ENCODE measurements at places on chromosomes 2 and 18. TPM values are rescaled to one million over a fixed set of nuclear protein-coding genes. Genes with fewer than 3 reads are reported as not detected.
A peak's percentile ranks its signal among the peaks of the same experiment; 100 is the strongest.

- DNase-seq = no peak
- no peak overlapping the region for H3K27ac ChIP-seq
- H3K4me1 ChIP-seq = no peaks in the 10 kb centered on the region
- no peaks in the 10 kb centered on the region for H3K27me3 ChIP-seq
- no peak overlapping the region for H3K4me3 ChIP-seq
- H3K36me3 ChIP-seq = no peaks in the 10 kb centered on the region
Measured at GRCh38 chr2:152064001-152064400, 34.8 kb downstream of the CACNB4 start.

DNA sequence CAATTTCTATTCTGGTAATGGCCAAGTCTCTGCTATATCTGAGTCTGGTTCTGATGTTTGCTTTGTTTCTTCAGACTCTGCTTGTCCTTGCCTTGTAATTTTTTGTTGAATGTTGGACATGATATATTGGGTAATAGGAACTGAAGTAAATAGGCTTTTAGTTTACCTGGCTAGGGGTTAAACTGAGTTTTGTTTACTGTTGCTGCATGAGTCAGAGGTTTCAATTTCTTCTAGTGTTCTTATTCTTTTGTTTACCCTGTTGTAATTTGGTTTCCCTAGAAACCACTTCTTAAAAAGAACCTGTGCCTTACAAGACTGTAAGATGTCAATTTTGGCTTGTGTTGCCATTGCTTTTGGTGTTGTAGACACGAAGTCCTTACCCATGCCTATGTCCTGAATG lies 285.0 kb upstream of the KCNH7 start:
- no peak for DNase-seq
- no peaks in the 10 kb centered on the region for H3K4me1 ChIP-seq
- no peaks in the 10 kb centered on the region for H3K36me3 ChIP-seq
- no peak overlapping the region for H3K27ac ChIP-seq
- peaks cover 26% of the 10 kb centered on the region for H3K27me3 ChIP-seq

DNA sequence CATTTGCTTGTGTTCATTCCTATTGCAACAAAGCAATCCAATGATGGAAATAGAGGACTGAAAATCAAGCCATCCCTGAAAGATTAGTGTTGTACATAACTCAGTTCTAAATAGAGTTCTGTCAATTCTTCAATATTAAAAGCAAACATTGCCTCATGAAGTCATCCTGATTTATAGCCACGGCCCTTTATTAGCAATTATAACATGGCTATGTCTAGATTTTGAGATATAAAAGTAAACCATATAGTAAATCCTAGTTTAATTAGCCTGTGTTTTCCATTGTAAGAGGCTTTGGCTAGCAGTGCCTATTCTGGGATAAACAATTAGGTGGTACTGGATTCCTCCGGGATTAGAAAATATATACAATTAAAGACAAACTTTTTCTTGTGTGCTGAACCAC lies 33.2 kb upstream of the VIT start:
- H3K4me1 ChIP-seq = no peaks in the 10 kb centered on the region
- H3K27me3 ChIP-seq = no peaks in the 10 kb centered on the region
- DNase-seq = no peak
- H3K36me3 ChIP-seq = no peaks in the 10 kb centered on the region

- no peak overlapping the region for H3K4me3 ChIP-seq
- H3K27me3 ChIP-seq = no peaks in the 10 kb centered on the region
- no peak for DNase-seq
- H3K27ac ChIP-seq = no peak overlapping the region
Measured at GRCh38 chr2:187134306-187134705, 285.3 kb upstream of the ZSWIM2 start.

GRCh38 chr2:23293731-23294130 lies 91.2 kb upstream of the KLHL29 start:
- no peak overlapping the region for H3K4me3 ChIP-seq
- no peaks in the 10 kb centered on the region for H3K4me1 ChIP-seq
- peaks cover 47% of the 10 kb centered on the region for H3K27me3 ChIP-seq

GRCh38 chr2:32011485-32011960 lies 715 bp upstream of the MEMO1 start:
- peak overlapping the region; percentile 53 for H3K4me3 ChIP-seq
- no peaks in the 10 kb centered on the region for H3K36me3 ChIP-seq
- no peak for DNase-seq
- H3K27me3 ChIP-seq = no peaks in the 10 kb centered on the region

Gene TMEM37
- 2.3 TPM for total RNA-seq

Gene CCDC74B
- 3.2 TPM for total RNA-seq

- no peaks in the 10 kb centered on the region for H3K4me1 ChIP-seq
- DNase-seq = no peak
- no peak overlapping the region for H3K27ac ChIP-seq
- no peak overlapping the region for H3K4me3 ChIP-seq
- H3K27me3 ChIP-seq = peaks cover 13% of the 10 kb centered on the region
Measured at GRCh38 chr2:197993830-197994229, 189.4 kb downstream of the PLCL1 start.

DNA sequence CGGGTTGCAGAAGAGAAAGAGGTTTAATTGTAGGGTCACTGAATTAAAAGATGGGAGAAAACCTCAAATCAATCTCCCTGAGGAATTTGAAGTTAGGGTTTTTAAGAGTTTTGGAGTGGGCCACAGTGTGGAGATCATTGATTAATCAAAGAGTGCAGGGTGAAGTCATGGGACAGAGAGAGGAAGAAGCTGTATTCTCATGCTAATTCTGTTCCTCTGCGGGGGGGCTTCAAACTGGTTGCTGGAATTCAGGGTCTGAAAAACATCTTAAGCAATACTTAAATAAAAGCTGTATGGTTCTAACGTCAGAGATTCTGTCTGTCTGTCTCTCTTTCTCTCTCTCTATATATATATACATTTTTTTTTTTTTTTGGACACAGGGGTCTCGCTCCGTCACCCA lies 169.8 kb upstream of the SPATS2L start:
- H3K4me1 ChIP-seq = no peaks in the 10 kb centered on the region
- no peak overlapping the region for H3K27ac ChIP-seq
- no peak for DNase-seq
- H3K36me3 ChIP-seq = no peaks in the 10 kb centered on the region
- H3K27me3 ChIP-seq = no peaks in the 10 kb centered on the region

DNA sequence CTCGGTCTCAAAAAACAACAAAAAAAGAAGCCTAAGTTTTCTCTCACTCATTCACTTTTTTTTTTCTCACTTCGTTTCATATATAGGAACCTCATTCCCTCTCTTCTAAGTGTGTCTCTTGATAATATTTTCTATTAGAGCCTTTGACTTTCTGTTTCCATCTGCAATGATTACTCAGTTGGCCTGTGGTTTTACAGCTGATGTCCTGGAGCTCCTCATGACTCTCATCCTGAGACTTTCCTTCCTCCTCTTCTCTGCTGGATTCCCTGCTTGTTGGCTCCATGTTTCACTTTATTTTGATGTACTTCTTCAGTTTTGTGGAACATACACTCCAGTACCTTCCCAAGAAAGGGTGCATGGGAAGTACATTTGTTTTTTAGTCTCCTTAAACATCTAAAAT lies 154.2 kb upstream of the GATA6 start:
- H3K36me3 ChIP-seq = no peaks in the 10 kb centered on the region
- H3K4me3 ChIP-seq = no peak overlapping the region
- no peaks in the 10 kb centered on the region for H3K27me3 ChIP-seq
- H3K27ac ChIP-seq = no peak overlapping the region

Gene SERPINB2
- not detected for total RNA-seq

GRCh38 chr2:69224512-69224837 lies 162.6 kb downstream of the GFPT1 start:
- H3K4me3 ChIP-seq = no peak overlapping the region
- H3K36me3 ChIP-seq = no peaks in the 10 kb centered on the region
- H3K27me3 ChIP-seq = no peaks in the 10 kb centered on the region
- H3K4me1 ChIP-seq = no peaks in the 10 kb centered on the region

DNA sequence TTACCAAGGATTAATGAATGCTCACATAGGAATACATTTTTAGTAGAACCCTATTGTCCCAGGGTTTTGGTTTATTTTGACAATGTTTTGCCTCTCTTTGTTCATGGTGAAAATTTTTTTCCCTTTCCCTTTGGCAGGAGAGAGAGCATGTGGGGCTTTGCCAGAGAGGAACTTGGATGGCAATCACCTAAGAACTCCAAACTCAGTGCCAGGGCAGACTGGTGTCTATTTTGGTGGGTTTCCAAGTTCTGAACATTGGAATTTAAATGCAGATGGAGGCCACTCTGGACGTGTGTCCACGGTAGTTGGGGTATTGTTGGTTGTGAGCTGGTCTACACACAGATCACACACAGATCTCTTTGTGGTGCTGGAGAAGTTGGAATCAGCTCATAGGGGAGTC lies 2091.1 kb upstream of the PIK3C3 start:
- no peaks in the 10 kb centered on the region for H3K36me3 ChIP-seq
- H3K27ac ChIP-seq = no peak overlapping the region
- no peak overlapping the region for H3K4me3 ChIP-seq
- H3K27me3 ChIP-seq = no peaks in the 10 kb centered on the region
- no peaks in the 10 kb centered on the region for H3K4me1 ChIP-seq

DNA sequence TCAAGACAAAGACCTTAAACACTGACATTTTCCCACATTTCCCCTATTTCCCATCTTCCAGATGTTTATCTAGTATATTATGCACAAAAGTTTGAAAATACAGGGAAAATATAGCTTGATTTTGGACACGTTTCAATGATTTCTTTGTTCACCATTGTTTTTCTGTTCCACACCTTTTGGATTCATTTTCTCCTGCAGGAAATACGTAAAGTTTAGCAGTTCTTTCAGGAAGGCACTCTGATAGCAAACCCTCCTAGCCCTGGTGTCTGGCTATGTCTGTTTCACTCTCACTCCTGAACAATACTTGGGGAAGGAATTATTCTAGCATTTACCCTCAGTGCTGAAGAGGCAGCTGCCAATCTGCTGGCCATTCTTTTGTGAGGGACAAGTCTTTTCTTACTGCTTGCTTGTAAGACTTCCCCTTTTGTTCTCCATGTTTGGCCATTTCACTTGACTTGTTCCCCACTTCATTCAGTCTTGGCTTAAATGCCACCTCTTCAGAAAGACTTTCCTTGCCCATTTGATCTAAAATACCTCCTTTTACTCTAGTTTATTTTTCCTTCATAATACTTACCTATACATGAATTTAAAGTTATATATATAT lies 195.4 kb downstream of the RNF152 start:
- no peaks in the 10 kb centered on the region for H3K4me1 ChIP-seq
- no peak overlapping the region for H3K4me3 ChIP-seq
- no peak overlapping the region for H3K27ac ChIP-seq
- H3K36me3 ChIP-seq = no peaks in the 10 kb centered on the region

DNA sequence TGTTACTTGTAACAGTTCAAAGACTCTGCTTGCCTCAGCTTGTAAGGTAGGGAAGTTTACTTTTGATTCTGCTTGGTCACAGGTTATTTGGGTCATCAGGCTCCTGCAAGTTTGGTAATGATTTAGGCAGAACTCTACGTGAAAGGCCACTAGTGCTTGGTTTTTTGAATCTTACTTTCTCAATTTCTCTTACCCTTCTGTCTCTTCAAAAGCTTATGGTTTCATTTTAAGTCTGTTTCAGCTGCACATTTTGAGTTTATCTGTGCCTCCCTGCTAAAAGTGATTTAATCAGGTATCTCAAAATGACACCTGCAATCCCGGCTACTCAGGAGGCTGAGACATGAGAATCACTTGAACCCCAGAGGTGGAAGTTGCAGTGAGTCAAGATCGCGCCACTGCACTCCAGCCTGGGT lies 26.3 kb upstream of the MOCOS start:
- no peak overlapping the region for H3K4me3 ChIP-seq
- no peaks in the 10 kb centered on the region for H3K27me3 ChIP-seq
- no peaks in the 10 kb centered on the region for H3K4me1 ChIP-seq

Gene KCNG2
- not detected for total RNA-seq

DNA sequence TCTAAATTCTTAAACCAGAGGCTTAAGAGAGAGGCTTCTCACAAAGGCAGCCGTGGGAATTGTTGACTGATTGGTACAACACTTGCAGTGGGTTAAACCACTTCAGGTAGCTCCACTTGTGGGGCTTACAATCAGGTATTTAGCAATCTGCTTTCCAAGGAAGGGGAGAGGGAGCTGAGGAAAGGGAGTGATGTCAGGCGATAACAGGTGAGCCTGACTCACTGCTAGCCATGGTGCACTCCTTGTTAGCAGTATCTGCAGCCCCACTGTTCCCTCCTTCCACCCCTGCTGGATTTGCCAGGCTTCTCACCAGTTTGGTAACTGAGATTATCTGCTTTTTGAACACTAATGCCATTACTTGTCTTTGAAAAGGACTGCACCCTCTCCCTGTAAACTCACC lies 1056.7 kb upstream of the FANCL start:
- no peak overlapping the region for H3K4me3 ChIP-seq
- H3K36me3 ChIP-seq = no peaks in the 10 kb centered on the region
- no peak overlapping the region for H3K27ac ChIP-seq
- no peak for DNase-seq
- H3K27me3 ChIP-seq = no peaks in the 10 kb centered on the region

Gene ARL4C
- total RNA-seq = 4.1 TPM

Gene AKAIN1
- total RNA-seq = not detected

- no peaks in the 10 kb centered on the region for H3K4me1 ChIP-seq
- H3K27me3 ChIP-seq = no peaks in the 10 kb centered on the region
- DNase-seq = no peak
- H3K4me3 ChIP-seq = no peak overlapping the region
Measured at GRCh38 chr18:41410006-41410405, 545.0 kb upstream of the PIK3C3 start.

Gene ITGB6
- total RNA-seq = 0.12 TPM

DNA sequence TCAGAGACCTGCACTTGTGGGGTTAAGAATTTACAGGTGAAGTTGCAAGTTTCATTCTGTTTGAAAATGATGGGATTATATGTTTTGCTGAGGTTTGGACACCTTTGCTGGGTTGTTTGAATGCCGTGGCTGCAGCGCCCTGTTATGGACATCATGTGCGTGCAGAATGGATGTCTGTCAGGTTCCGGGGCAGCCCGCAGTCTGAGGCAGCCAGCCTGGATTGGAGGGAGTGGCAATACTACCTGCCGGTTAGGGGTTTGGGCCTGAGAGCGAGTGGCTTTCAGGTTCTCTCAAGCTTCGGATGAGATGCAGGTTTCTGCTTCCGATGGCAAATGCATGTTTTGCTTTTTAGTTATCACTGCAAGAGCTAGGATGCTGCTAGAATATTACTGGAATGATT lies 1.1 kb downstream of the CASP8 start:
- no peaks in the 10 kb centered on the region for H3K27me3 ChIP-seq
- no peak overlapping the region for H3K4me3 ChIP-seq
- no peaks in the 10 kb centered on the region for H3K36me3 ChIP-seq
- H3K27ac ChIP-seq = no peak overlapping the region

DNA sequence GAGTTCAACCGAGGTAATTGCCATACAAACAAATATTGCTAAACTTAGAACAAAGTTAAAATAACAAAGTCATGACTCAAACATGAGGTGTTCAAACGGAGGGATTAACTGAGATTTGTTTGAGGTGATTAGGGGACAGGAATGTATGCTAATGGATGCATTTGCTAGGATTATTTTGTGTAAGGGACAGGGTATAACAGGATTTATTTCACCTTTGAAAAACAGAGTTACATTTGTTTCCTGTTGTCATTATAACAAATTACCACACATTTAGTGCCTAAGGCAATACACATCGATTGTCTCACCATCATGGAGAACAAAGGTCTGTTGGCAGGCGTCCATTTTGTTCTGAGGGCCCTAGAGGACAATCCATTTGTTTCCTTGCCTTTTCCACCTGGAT lies 304.3 kb upstream of the CNTNAP5 start:
- no peak overlapping the region for H3K4me3 ChIP-seq
- H3K27ac ChIP-seq = no peak overlapping the region
- H3K36me3 ChIP-seq = no peaks in the 10 kb centered on the region

Measured in HCT116 (cell line).